Effector memory CD4-positive, alpha-beta T cell (primary cell): ENCODE measurements at places on chromosomes 7 and 10.

DNA sequence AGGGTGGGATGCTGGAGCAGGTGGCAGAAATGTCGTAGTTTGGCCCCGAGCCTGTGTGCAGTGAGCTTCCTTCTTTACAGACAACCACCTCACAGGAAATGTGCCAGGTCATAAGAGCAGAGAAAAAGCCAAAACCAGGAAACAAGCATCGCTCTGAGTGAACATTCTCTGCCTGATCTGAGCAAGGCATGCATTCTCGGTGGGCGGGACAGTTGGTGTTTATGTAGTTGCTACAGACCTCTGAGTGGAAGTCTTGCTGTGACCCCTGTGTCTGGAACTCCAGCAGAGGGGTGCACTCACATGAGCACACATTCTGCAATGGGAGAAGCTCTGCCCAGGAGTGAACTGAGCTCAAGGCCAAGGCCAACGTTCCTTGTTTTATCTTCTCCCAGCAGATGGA is 230.1 kb downstream of the TCERG1L start:
- no peak for DNase-seq

DNA sequence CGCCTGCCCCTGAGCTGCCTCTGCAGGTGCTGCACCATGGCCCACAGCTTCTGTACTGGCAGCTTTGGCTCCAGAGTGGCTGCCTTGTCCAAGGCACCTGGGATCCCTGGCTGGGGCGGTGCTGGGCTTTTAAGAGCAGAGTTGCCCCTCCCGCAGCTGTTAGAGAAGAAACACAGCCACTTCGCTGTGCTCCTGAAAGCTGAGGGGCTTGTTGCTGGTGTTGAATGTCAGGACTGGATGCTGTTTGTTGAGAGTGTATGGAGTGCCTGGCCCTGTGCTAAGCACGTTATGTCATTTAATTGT is 6.2 kb downstream of the FAM241B start:
- no peak for DNase-seq

GRCh38 chr7:31864646-31865045 is 177.6 kb downstream of the PPP1R17 start:
- no peak for DNase-seq

DNA sequence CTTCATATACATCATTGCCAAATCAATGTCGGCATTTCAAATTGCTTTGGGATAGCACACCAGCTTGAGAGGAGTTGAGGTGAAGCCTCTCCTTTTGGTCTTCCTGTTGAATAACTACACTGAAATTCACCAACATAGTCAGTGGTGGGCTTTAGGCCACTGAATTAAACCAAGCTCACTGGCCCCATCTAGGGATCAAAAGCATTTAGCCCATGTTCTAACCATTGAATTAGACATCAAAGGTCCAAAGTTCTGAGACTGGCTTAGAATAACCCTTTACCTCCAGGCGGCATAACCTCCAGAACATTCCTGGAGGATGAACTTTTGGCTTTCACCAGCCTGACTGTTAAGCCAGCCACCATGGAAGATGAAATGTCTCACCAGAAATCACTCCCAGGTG is 54.6 kb downstream of the BPGM start:
- DNase-seq: no peak

DNA sequence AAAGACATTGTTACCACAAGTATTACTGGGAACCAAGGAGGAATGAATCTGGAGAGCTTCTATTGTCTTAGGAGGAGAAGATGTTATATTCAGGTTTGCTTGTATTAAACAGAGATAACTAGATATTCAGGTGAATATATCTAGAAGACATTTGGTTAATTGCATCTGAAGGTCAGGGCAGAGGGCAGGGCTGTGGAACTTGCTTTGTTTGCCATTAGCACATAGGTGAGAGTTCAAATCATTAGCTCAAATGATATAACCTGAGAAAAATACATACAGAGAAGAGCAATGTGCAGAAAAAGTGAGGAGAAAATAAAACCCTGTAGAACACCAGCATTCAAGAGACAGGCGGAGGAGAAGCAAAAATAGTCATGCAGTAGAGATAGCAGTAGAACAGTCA is 116.8 kb downstream of the DNAJB9 start:
- no peak for DNase-seq

DNA sequence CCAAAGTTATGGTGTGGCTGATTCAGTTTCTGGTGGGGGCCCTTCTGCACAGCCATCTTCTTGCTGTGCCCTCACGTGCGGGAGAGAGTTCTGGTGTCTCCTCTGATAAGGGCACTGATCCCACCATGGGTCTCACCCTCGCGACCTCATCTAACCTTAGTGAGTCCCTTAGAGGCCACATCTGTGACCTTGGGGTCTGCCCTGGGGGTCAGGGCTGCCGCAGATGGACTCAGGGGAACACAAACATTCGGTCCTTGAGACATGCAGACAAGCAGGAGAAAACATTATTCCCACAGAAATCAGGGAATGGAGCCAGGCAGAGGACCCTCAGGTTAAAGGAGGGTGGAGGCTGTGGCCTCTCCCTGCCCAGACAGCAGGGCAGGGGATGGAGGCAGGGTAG is 177.9 kb downstream of the DNAJB6 start:
- no peak for DNase-seq

DNA sequence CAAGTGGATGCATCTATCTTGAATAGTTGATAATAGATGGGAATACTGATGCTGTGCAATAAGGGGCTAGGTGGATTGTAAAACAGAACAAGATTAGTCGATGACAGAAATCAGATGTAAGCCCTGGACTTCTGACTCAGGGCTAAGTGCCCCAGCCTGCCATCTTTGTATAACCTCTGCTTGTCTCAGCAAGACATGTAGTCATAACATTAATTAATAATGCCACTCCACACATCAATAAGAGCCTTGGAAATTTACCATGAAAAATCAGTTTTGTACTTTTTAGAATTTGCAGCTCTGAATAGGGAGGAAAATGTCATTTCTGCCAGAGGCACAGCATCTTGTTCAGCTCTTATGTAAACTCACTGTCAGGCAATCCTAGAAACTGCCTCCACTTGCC is 529.1 kb downstream of the PHTF2 start:
- no peak for DNase-seq

GRCh38 chr7:114589436-114589835 is 174.8 kb downstream of the FOXP2 start:
- no peak for DNase-seq

GRCh38 chr7:39493934-39494333 is 72.3 kb upstream of the YAE1 start:
- no peak for DNase-seq

GRCh38 chr7:17139081-17139480 is 159.4 kb upstream of the AHR start:
- DNase-seq: no peak

GRCh38 chr7:46157404-46157803 is 236.3 kb upstream of the IGFBP3 start:
- DNase-seq: no peak

DNA sequence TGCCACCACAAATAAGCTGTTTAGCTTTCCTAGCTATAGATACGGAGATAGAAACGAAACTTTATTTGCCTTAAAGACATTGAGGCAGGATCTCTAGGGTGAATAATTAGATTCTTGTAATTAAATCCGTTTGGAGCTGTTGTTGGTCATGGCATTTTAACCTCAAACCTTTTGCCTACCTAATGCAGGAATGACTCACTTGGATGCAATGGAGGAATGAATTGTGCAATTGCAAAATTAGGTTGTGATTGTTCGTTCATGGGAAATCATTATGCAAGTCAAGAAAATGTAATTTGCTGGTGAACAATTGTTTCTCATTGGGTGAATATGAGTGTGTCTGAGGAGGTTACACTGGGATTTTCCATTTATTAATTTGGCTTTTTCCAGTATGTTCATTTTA is 703.5 kb downstream of the GATA3 start:
- no peak for DNase-seq

GRCh38 chr7:130127821-130128317 is 57.5 kb downstream of the KLHDC10 start:
- no peak for DNase-seq

DNA sequence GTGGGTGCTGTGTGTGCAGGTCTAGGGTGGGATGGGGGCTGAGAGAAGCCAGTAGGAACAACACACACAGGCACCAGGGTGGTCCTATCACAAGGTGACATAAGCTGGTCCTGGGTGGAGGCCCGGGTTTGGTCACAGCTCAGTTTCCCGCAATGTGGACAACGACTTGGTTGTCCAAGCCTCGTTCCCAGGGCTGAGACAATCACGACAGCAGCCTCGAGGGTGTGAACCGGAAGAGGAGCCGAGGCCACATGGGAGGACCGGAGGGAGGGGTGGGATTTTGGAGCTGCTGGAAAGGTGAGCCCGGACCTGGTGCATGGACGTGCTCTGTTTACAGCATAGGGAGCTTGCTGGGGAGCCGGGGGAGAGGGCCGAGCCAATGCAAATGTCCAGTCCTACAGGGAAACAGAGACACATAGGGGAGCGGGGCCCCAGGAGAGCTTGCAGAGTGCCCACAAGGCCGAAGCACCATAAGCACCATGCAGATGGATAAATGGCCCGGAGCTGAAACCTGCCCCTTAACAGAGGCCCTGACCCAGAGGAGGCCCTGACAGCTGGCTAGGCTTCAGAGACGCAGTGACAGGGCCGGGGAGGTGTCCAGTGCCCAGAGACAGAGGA is 92.8 kb downstream of the PRKAG2 start:
- no peak for DNase-seq

GRCh38 chr10:14060320-14061070 is 270.2 kb downstream of the FRMD4A start:
- DNase-seq: no peak

GRCh38 chr10:127426746-127427145 is 122.4 kb upstream of the NPS start:
- no peak for DNase-seq

DNA sequence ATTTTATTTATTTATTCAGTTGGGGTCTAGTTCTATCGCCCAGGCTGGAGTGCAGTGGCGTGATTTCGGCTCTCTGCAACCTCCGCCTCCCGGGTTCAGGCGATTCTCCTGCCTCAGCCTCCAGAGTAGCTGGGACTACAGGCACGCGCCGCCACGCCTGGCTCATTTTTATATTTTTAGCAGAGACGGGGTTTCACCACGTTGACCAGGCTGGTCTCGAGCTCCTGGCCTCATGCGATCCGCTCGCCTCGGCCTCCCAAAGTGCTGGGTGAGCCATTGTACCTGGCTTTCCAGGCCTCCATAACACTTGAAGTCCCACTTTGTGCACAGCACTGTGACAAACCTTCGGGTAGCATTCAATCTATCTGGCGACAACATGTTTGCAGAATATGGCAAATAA is 1.0 kb upstream of the DCLRE1C start:
- no peak for DNase-seq

GRCh38 chr10:59173414-59173813 is 3.0 kb upstream of the PHYHIPL start:
- no peak for DNase-seq

DNA sequence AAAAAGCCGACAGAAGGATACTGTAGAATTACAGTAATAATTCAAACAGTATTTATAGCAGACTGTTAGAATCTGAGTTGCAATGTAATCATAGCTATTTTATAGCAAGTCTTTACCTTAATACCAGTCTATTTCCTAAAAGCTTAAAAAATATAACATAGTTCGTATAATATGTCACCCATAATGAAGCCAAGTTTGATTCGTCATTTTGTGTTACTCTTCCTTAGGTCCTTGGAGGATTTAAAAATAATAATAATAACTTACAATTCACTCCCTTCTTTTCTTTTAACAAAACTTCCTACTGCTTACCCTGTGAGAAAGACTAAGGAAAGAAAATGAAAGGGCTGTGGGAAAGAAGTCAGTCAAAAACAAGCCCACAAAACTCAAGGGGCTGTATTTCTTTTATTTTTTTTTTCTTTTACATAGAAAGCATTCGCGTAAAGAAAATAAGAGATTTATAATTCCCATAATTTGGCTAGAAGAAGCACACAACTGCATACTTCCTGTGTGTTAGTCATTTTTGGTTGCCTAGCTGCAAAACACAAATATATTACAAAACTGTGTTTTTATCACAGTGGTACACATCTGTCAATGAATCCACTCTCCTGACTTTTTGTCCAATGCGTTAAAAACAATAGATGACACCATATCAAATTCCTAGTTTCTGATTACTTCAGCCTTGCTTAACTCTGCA is 187.2 kb upstream of the CELF2 start:
- no peak for DNase-seq

DNA sequence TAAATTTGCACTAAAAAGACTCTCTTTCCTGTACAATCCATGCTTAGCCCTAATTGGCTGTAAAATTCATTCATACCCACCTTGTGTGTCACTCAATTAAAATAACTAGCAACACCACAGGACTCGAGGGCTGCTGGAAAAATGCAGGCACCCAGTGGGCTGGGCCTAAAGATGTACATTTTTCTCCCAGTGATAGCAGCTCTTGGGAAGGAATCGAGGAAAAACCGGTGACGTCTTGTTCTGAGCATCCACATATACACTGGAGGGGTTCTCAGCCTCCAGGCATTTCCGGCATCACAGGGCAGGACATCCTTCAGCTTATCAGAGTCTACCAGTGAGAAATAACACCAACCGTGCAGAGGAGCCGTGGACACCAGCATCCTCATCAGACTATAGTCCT is 85.8 kb upstream of the PITRM1 start:
- no peak for DNase-seq
